GM10248 (cell line): ENCODE measurements at places on chromosomes 16 and 17.

- no peak for DNase-seq
These were observed 15.3 kb downstream of the SDK2 start for GRCh38 chr17:73628642-73629552.

DNA sequence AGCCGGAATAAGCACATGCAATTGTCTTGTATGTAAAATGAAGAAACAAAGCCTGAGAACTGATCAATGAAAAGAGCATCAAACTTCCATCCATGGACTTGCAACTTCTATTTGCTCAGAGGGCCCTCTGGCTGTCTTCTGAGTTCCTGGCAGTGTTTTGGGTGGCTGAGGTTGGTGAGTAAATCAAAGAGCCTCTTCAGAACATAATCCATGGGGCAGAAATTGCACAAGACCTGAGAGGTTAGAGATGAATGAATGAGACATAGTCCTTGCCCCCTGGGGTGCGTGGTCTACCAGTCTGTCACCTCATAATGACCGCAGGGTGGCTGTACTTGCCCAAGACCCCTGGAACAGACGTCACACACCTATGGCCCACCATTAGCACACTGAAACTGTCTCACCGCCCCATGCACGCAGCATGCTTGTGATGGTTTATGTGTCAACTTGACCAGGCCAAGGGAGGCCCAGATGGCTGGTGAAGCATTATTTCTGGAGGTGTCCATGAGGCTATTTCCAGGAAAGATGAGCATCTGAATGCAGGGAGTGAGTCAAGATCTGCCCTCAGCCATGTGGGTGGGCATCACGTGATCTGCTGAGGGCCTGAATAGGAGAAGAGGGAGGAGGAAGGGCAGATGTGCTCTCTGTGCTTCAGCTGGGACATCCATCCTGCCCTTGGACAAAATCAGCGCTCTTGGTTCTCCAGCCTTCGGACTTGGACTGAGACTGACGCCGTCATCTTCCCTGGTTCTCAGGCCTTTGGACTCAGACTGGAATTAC lies 8.3 kb downstream of the PIK3R6 start:
- DNase-seq: no peak

GRCh38 chr17:35170968-35171771 lies 23.0 kb downstream of the SLC35G3 start:
- DNase-seq: peak; percentile 53

DNA sequence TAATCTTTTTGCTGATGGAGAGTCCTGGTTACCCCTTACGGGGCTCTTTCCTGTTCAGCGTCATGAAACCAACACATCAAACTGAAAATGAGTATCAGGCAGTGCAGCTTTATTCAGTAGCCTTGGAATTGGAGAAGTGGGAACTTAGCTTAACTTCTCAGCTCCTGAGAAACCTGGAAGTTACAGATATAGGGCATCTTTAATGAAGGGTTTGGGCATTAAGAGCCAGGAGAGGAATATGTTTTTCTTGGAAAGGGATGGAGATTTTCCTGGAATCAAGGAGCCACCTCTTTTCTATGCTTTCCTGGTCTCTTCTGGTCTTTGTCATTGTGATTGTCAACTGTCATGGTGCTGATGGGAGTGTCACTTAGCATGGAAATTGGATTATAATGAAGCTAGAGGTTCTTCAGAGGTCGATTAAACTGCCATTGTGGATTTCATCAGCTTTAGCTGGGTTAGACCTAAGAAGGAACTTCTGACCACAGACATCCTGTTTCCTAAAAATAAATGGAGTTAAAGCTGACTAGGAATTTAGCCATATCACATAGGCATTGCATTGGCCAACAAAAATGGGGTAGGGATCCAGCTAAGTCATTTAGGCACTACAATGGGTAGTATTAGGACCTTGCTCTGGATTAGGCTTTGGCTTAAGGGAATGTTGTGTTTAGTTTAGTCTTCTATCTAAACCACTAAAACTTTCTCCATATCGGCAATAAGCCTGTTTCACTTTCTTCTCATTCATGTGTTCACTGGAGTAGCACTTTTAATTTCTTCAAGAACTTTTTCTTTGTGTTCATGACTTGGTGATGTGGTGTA lies 186.4 kb downstream of the BCAS3 start:
- no peak for DNase-seq

DNA sequence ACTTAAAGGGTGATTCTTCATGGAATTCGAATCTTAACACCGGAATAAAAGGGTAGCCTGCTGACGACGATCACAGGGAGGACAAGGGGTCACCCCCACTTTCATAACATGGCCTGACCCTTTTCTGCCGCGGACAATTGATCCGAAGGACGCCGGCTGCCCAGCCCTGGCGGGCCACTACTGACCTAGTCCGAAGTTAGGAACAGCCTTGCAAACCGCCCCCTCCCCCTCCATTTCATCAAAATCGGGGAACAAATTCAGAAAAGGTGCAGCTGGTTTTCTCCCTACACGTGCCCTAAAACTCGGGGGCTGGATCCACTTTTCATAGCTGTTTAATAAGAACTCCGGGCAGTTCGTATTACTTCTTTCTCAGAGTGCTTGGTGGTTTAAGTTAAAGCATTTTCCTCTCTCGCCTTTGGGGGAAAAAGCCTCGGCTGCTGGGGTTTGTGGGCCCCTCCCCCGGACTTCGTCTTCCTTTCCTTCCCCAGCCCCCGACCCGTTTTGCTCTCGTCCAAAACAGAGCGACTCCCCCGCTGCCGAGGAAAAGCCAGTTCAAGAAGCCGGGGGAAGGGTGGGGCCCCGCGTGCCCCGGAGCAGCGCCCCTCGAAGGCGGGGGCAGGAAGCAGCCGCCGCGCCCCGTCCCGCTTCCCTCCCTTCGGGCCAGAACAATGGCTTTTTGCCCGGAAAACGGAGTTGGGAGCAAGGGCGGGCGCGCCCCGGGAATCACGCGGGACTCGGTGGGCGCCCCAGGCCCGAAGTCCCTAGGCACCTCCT lies 641 bp upstream of the CBX2 start:
- peak; percentile 57 for DNase-seq

GRCh38 chr16:11301645-11302501 lies 20.7 kb upstream of the PRM1 start:
- no peak for DNase-seq

- no peak for DNase-seq
These were observed 1.6 kb downstream of the C1QL1 start for GRCh38 chr17:44966348-44967025.

GRCh38 chr17:6437466-6437865 lies 2.5 kb upstream of the AIPL1 start:
- no peak for DNase-seq

DNA sequence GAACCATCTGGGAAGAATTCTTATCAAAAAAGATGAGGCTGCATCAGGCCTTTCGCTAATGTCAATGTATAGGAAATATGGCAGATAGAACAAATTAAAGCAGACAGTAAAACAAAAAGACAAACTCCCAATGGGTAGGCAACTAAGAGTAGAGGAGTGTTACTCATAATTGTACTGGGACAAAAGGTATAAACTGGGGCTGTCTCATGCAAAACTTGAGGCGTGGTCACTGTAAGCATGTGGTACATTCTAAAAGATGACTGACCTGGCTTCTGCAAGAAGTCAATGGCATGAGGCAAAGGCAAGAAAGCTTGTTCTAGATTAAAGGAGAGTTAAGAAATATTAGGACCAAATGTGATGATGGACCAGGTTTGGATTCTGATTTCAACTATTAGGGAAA lies 26.7 kb downstream of the SMIM36 start:
- no peak for DNase-seq

DNA sequence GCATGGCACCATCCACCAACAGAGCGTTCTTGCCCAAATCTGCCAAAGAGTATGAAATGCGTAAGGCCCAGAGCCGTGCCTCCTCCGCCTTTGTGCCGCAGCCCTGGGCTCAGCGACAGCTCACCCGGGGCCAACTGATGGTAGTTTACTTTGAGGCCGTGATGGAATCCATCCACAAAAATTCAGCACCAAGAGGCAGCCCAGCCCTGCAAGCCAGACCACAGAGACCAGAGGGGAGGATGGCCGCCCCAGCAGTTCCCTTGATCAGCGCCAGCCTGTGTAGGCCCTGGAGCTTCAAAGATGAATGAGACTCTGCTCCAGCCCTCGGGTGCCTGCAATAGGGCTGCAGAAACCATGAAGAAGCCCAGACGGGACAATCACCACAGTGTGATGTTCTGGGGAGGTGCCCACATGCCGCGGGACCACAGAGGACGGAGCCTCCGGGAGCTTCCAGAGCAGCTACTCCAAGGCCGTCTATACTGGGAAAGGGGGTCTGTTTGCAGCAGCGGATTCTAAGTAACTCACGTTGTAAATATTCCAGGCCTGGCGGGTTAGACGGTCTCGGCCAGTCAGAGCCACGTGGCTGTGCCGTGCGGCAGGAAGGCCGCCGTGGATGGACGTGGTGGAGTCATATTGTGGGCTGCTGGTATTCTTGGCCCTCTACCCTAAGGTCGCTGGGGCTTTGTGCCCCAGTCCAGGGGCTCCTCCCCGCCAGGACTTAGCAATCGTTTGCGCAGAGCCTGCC lies 80.3 kb downstream of the RBFOX3 start:
- no peak for DNase-seq

DNA sequence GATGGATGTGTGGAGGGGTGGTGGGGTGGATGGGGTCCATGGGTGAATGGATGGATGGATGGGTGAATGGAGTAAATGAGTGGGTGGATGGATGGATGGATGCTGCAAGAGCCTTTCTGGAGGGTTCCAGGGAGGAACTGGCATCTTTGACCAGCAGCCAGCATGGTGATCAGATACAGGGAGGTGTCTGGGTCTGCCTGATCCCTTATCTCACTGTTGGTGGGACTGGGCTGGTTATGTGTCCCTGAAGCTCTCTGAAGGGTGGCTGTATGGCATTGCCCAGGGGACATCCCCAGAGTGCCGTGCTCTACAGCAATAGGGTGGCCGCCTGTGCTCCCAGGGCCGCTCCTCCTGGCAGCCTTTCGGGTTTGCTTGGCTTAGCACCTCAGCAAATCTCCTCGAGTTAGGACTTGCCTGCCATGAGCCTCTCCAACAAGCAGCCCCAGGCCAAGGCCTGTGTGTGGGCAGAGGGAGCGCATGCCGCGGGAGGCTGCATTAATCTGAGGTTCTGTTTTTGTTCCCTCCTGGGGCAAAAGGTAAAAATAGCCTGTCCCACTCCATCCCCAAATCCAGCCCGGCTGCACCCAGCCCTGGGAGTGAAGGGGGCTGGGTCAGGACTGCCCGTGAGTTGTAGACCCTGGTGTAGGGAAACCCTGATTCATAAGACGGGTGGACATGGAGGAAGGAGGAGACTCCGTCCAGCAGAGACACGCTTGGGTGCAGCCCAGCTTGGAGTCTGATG lies 165.4 kb downstream of the SEC14L1 start:
- no peak for DNase-seq

GRCh38 chr16:25709213-25709612 lies 17.5 kb downstream of the HS3ST4 start:
- DNase-seq: no peak

DNA sequence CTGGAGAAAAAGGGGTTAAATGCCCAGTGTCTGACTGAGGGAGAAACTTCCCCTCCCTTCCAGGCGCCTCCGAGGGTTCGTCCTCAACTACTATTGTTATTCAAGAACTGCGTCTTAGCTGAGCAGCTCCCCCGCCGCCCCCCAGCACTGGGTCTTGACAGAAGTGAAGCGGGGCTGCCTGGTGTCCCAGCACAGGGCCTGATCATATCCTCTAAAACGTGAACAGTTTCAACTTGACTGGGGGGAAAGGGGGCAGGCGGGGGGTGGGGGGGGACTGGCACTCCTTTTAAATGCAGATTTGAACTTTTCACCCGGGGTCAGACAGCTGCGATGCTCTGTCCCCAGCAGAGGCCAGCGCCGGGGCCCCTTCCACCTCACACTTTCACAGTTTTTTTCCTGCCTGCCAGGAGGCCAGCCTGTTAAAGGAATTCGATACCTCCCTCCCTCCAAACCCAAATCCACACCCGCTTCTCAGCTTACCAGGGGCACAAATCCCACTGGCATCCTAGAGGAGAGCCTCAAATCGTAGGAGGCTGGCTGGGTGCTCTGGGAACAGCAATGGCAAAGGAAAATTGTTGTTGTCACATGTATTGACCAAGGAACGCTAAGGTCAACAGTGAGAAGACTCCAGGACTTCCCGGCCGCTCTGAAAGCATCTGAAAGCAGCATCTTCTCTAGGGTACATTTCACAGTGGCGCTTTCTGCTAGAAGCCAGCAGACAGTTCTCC lies 14.5 kb downstream of the ZFHX3 start:
- DNase-seq: no peak

GRCh38 chr16:53378138-53378537 lies 56.1 kb upstream of the RBL2 start:
- DNase-seq: no peak

GRCh38 chr17:9236286-9237052 lies 215.2 kb downstream of the NTN1 start:
- DNase-seq: no peak

DNA sequence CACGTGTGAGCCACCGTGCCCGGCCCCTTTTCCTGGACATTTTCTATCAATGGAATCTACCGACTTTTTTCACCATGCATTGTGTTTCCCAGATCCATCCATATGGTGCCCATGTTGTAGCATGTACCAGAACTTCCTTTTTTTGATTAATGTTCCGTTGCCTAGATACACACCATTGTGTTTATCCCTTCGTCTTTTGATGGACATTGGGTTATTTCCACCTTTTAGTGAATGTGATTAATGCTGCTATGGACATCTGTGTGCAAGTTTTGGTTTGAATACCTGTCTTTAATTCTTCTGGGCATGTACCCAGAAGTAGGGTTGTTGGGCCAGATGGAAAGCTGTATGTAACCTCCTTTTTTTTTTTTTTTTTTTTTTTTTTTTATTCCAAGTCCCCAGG lies 79.8 kb downstream of the NT5M start:
- DNase-seq: no peak

DNA sequence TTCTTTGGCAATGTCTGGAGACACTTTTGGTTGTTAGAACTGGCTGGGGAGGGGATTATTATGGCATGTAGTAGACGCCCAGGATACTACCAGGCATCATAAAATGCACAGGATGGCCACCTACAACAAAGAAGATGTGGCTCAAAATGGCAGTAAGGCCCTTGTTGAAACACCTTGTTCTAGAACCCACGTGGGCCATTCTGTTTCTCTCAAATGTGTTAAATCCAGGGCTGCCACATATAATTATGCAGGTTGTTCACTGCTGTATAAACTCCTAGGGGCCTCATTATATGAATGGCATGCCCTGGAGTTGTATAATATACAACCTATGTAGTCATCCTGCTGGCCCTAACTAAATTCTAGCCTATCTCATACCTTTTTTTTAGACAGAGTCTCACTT lies 123.5 kb upstream of the HAS3 start:
- no peak for DNase-seq

DNA sequence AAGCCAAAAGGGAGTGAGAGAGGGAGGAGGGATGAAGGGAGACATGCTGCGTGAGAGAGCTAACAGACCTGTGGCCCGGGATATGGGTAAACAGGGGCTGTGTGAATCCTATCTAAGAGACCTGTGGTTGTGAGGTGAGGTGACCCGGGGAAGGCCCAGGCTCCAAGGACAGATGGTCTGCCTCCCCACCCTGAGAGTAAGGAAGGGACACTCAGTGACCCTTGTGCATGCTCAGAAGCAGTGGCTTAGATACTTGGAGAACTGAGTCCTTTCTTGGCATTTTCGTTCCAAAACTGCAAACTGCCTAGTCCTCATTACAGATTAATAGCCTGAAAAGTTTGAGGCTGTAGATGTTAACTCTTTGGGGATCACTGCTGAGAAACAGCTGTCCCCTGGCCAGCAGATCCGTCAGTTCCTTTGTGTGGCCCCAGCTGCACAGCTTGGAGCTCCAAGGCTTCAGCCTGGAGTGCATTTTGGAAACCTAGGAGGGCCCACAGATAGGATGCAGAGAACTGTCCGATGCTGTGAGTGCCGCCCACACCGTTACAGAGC lies 121.6 kb downstream of the SMG6 start:
- no peak for DNase-seq

- DNase-seq: no peak
These were observed 57.2 kb upstream of the MED9 start for GRCh38 chr17:17419631-17420030.

- no peak for DNase-seq
These were observed 7.2 kb downstream of the SLC47A1 start for GRCh38 chr17:19540706-19541370.
